Caco-2 (cell line): ENCODE measurements at places on chromosomes 13 and 19. TPM values are rescaled to one million over a fixed set of nuclear protein-coding genes. Genes with fewer than 3 reads are reported as not detected.

The CLIP3 gene
- total RNA-seq = 1.7 and 2.2 TPM in 2 replicates

DNA sequence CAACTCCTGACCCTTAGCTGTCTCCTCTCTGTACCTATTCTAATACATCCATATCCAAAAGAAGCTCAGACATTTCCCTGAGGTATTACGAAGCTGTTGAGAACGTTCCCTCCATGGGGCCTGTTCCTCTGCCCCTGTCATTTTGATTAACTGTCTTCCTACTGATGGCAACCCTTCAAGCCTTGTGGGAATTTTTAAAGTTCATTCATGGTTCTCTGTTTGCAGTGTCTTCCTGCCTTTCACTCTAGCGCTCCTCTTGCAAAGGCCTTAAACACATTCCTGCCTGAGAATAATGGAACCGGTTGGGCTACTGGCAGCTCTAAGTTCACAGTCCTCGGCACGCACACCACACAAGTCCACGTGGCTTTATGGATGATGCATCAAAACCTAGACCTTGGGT lies 66.1 kb downstream of the LHFPL6 start:
- no peak overlapping the region for H3K4me3 ChIP-seq
- H3K4me1 ChIP-seq = no peaks in the 10 kb centered on the region
- no peak overlapping the region for H3K27ac ChIP-seq
- no peaks in the 10 kb centered on the region for H3K36me3 ChIP-seq
- H3K27me3 ChIP-seq = no peaks in the 10 kb centered on the region

The OVOL3 gene
- total RNA-seq = not detected in 2 replicates

- no peaks in the 10 kb centered on the region for H3K36me3 ChIP-seq
- no peak overlapping the region for H3K4me3 ChIP-seq
- no peaks in the 10 kb centered on the region for H3K27me3 ChIP-seq
- no peaks in the 10 kb centered on the region for H3K4me1 ChIP-seq
- DNase-seq = no peak
These were observed 561.2 kb upstream of the SLITRK1 start for GRCh38 chr13:84443463-84443862.
